Aorta (tissue), 5 donors: ENCODE measurements at places on chromosomes 3 and 15. TPM values are rescaled to one million over a fixed set of nuclear protein-coding genes. Genes with fewer than 3 reads are reported as not detected.

The CHAC1 gene
- total RNA-seq: 2.1 TPM

GRCh38 chr15:22904736-22905135 lies 66.3 kb downstream of the NIPA2 start:
- peaks cover under 1% of the 10 kb centered on the region for H3K36me3 ChIP-seq
- DNase-seq: peak; percentile 64
- no peak overlapping the region for H3K4me3 ChIP-seq

DNA sequence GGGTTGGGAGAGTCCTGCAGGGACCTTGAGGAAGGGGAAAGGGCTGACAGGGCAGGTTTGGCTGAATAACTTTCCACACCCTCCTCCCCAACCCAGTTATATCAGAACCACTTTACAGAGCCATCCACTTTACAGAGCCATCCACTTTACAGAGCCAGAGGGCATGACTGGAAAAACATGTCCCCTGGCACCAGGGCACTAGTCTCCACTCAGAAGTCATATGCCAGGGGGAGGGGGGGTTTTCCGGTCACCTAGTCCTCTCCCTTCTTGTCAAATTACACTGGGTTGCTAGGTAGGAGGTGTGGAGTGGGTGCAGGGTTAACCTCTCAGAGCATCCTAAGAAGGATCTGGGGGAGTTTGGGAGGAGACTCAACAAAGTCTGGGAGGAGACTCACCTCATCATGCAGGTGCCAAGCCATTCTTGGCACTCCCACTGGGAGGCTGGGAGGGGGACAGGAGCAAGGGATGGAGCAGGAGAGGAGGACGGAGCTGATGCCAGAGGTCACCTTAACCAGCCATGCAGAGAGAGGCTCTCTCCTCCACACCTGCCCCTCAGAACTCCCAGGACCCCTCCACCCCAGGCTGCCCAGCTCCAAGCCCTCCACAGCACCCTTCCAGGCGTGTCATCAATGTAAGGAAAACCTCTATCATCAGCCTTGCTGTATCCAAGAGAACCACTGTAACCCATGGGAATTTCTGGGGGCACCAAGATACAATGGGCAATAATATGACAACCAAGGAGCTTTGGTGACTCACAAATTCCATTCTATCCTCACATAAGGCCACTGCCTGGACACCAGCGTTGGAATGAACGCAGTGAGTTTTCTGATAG lies 1.7 kb downstream of the LRRC2 start:
- no peak overlapping the region for H3K27ac ChIP-seq
- H3K27me3 ChIP-seq: peaks cover 3% of the 10 kb centered on the region
- no peaks in the 10 kb centered on the region for H3K4me1 ChIP-seq

DNA sequence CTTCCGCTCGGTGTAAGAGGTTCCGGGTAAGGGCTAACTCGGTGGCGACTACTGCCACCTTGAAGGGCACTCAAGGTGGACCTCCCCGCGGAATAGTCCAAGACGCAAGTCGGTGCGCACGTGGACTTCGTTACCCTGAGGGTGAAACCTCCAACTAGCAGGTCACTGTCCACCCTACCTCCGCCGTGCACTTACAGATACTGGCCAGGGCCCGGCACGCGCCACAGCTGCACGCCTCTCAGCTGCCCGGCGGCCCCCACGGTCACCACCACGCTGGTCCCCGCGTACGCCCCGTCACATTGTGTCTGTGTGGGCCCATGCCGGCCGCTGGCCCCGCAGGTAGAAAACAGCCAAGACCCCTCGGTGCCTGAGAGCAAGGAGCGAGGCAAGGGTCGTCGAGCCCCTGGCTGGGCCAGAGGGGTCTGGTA lies 1.1 kb downstream of the LTK start:
- no peaks in the 10 kb centered on the region for H3K27me3 ChIP-seq
- H3K27ac ChIP-seq: no peak overlapping the region
- no peak for DNase-seq
- no peaks in the 10 kb centered on the region for H3K36me3 ChIP-seq
- H3K4me1 ChIP-seq: no peaks in the 10 kb centered on the region

- peak overlapping the region; percentile 23 for H3K27ac ChIP-seq
- DNase-seq: peak; percentile 74
- H3K27me3 ChIP-seq: no peaks in the 10 kb centered on the region
- H3K4me1 ChIP-seq: no peaks in the 10 kb centered on the region
- no peaks in the 10 kb centered on the region for H3K36me3 ChIP-seq
These were observed 545 bp upstream of the RFX7 start for GRCh38 chr15:56244038-56244810.
